ENCODE measurements at places on chromosomes 5 and 9. TPM values are rescaled to one million over a fixed set of nuclear protein-coding genes. Genes with fewer than 3 reads are reported as not detected.

Gene CMBL
- 14.0 TPM for total RNA-seq

Gene PCDHGB3
- total RNA-seq: 4.2 TPM

Gene CKMT2
- total RNA-seq: 25.2 TPM

Gene TNPO1
- total RNA-seq: 457 TPM

Gene ACO1
- 93.7 TPM for total RNA-seq
